Stimulated activated CD8-positive, alpha-beta memory T cell treated with anti-CD3 and anti-CD28 coated beads, Interleukin-2, amount 100 ng/mL, for 1 hour (primary cell): ENCODE measurements at places on chromosomes 12 and 14.

GRCh38 chr14:102980409-102980810, 57.9 kb downstream of the AMN start:
- no peak for DNase-seq

GRCh38 chr12:116565963-116566362, 6.8 kb downstream of the MAP1LC3B2 start:
- no peak for DNase-seq

GRCh38 chr14:49982501-49982951, 89.6 kb downstream of the ARF6 start:
- no peak for DNase-seq

GRCh38 chr12:56941299-56942017, 7.2 kb upstream of the SDR9C7 start:
- DNase-seq: no peak

DNA sequence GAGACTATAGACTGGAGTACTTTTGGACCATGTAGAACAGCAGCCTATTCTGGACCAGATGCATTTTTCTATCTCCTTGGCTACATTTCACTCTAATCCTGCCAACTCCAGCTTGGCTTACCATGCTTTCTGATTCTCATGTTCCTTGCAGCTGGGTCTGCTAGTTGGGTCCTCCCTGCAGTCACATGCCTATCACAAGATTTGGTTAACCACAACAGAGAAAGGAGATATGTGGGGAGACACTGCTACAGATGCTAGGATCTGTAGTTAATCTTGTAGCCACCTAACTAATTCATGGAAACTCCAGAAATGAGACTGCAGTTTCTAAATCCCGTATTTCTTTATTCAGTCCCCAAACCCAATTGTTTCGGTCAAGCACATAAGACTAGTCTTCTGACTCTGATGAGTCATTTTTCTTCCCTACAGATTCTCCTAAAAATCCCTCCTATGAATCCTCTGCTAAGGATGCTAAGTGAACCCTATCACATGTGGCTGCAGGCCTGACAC, 410.6 kb downstream of the DAD1 start:
- DNase-seq: no peak

- DNase-seq: no peak
Measured at GRCh38 chr14:100895411-100895810, 8.1 kb downstream of the RTL1 start.

- no peak for DNase-seq
Measured at GRCh38 chr12:96606644-96607043, 117.3 kb downstream of the CFAP54 start.

DNA sequence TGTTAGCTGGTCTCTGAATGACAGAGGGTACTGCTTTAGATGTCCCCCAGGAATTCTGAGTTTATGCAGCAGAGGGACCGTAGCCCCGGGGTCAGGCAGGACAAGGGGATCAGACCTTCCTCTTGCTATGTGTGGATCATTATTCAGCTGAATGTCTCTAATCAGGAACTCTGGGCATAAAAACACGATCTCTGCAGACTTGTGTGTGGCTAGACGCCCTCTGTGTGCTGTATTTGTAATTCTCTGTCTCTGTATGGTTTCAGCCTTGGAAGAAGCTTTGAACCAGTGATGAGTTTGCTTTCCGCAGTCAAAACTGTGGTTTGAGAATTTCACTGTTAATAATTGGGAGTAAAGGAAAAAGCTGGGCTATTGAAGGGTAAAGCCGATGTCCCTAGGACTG, 125.3 kb downstream of the ETV6 start:
- no peak for DNase-seq

DNA sequence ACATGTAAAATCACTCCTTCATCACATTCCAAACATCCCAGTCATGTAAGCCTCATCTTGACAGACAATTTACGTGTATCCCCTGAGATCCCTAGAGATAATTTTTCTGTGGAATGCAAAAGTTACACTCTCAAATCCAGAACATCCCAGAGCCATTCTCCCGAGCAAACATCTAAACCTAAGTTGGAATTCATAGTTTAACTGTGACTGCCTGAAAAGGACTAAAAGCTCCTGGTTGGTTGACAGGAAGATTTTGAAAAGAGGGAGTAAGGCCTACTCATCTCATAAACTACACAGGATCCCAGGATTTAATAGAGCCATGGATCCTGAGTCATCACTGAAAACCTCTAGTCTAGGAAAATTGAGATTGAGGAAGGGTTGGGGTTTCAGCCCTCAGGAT, 123.6 kb downstream of the SCN8A start:
- no peak for DNase-seq

GRCh38 chr12:51126297-51126696, 42.9 kb upstream of the CSRNP2 start:
- DNase-seq: no peak

DNA sequence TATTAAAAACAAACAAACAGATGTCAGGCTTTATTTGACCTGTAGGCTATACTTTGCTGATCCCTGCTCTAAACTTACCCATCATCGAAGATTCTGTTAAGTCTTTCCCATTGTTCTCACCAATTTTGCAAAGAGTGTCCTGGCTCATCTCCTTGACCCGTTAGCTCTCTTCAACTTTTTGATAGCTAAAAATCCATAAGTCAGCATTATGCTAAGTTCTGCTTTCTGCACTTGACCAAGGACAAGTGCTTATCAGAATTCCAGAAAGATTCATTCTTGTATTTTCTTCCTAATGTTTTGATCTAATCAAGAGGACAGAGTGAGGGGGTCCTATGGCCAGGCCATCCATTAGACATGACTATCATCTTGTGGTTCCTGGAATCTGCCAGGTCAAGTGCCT, 503.5 kb downstream of the FUT8 start:
- no peak for DNase-seq

- DNase-seq: no peak
Measured at GRCh38 chr12:94111302-94111701, 37.1 kb upstream of the PLXNC1 start.

DNA sequence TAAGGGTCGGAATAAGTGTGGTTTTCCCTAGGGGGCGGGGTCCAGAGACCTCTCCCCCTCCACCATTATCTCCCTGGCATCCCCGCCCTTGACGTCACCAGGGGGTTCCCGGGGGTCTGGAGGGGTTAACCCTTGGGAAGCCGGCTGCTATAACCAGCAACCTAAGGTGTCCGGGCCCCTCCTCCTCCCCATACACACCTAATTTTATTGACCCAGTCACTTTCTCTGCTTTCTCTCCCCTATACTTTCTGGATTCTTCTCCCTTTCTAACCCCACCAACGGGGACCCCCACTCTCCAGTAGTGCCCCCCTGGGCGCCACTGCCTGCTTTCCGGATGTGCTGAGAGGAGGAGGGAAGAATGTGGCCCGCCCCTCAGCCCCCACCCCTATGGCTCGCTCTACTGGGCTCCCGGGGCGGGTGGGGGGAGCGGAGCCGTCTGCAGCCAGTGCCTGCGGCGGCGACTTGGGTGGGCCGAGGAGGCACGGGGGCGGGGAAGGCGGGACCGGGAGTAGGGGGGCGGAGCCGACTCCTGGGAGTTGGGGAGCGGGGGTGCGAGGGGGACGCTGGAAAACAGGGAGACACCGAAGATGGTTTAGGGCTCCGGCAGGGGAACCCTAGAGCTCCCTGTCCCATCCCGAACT, 1.8 kb downstream of the GLI1 start:
- no peak for DNase-seq

- no peak for DNase-seq
Measured at GRCh38 chr12:49138587-49138986, 7.4 kb upstream of the TUBA1B start.

DNA sequence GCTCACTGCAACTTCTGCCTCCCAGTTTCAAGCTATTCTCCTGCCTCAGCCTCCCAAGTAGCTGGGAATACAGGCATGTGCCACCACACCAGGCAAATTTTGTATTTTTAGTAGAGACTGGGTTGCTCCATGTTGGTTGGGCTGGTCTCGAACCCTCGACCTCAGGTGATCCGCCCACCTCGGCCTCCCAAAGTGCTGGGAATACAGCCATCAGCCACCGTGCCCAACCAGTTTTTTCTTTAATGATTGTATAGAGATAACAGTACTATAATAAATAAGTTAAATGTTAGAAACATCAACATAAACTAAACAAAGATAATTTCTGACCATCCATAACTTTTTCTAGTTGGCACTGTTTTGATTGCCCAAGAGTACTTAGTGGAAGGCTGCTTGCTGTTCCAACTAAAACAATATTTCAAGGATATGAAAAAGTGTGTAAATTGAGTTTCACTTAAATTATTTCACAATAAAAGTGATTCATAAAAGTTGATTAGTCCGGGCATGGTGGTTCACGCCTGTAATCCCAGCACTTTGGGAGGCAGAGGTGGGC, 5.6 kb downstream of the GON7 start:
- no peak for DNase-seq

DNA sequence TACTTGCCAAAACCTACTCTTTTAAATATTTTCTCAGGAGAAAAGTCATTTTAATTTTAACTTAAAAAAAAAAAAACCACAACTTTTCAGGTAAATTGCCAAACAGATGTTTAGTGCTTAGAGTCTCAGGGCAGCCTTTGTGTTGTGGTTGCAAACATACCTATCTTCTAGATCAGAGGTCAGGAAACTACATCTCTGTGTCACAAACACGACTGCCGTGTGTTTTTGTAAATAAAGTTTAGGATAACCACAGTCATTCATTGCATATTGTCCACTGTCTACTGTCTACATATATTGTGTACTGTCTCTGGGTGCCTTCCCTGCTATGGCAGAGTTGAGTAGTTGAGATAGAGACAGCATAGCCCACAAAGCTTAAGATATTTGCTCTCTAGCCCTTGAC, 48.9 kb downstream of the DYRK2 start:
- no peak for DNase-seq

GRCh38 chr12:57459750-57460467, at the start of gene GLI1:
GLI1 (plus strand) TSS chr12:57459785; CDS start chr12:57463692, 3,907 bp downstream.
- no peak for DNase-seq

GRCh38 chr14:95290021-95290420, 29.7 kb downstream of the CLMN start:
- no peak for DNase-seq

DNA sequence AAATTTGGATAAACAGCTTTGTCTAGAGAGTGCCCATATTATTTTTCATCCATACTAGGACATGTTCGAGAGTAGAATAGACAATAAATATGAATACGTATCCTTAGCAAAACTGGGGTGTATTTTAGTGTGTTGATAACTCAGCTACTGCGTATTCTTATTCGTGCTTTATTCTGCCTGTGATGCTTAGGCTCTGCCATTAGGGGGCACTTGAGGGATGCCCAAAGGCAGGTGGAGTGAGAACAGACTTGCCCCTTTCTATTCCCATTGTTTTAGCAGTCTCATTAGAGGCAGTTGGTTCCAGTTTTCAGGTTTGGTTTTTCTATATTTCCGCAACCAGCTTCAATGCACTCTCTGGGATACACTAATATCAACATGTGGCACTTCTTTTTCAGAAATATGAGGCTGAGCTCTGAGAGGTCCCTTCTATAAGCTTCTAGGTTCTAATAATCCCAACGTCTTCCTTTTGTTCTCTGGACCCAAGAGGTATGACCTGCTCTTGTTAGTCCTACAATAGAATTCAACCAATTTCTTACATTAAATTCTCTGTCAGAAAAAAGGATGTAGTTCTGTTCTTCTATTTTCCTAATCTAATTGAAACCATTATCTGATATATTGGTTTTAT, 985.7 kb upstream of the FBXO33 start:
- DNase-seq: no peak

- no peak for DNase-seq
Measured at GRCh38 chr12:112458330-112458729, 39.6 kb downstream of the PTPN11 start.

GRCh38 chr12:94225506-94225905, 77.1 kb downstream of the PLXNC1 start:
- DNase-seq: no peak

DNA sequence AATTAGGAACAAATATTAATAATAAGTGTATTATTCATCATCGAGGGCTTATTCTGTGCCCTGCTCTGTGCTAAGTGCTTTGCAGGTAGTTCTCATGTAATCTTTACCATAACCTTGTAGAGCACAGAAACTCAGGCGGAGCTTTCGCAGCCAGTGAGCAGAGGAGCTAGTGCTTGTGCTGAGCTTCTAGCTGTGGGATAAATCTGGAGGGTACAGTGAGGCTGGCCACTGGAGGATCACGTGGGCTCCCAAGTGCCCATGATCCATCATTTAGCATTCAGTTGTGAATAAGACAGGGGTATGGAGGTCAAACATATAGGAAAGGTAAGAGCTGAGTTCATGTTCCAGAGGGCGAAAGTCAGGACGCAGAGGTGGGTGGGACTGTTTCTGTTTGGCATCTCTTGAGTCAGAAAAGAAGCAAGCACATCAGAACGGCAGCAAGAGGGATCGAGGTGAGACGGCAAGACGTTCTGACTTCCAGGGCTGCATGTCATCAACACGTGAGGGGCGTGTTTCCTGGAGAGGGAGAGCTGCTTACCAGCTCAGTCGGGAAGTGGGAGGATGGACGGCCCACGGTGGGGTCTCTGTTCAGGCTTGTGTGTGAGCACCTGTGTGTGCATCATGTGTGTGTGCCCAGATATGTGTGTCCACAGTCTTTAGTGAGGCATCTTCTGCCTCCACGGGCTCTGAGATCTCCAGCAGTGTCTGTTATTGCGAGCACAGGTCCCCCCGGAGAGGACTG, 16.8 kb upstream of the KRT80 start:
- no peak for DNase-seq

- no peak for DNase-seq
Measured at GRCh38 chr14:98187281-98187680, 1084.7 kb downstream of the BCL11B start.

DNA sequence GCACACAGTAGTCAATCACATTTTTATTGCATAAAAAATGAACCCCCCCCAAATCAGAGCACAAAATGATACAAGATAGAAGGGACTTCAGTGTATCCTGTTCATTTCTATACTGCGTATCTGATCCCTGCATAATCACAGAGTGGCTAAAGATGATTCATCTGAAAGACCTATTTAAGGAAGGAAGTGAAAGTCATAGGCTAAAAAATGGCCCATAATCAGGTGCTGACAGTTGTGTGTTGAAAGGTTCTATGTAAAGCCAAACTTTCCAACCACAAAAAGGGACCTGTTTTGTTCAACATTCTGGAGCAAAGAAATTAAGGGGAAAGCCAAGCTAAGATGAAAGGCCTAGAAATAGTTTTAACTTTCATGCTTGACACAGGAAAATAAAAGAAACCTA, 147.8 kb upstream of the ATP2B1 start:
- no peak for DNase-seq

DNA sequence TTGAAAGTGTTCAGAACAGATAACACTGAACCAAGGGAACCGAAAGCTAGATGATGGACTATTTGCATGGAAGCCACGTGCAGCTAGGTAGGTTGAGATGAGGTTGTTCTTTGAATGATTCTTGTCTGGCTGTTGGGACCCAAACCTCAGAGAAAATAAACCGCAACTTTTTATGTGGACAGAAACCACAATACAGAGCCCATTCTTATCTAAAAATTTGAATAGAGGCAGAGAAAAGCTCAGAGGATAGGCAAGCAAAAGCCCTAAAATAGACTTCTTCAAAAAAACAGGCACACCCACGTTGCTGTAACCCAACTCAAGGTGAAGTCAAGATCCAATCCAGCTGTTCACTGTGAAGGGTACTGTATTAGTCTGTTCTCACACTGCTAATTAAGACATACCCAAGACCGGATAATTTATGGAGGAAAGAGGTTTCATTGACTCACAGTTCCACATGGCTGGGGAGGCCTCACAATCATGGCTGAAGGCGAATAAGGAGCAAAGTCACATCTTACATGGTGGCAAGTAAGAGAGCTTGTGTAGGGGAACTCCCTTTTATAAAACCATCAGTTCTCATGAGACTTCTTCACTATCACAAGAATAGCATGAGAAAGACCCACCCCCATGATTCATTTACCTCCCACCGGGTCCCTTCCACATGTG, 353.8 kb downstream of the AACS start:
- DNase-seq: no peak
